Nephron progenitor cell (in vitro differentiated cells): ENCODE measurements at places on chromosomes 3 and 15.
A peak's percentile ranks its signal among the peaks of the same experiment; 100 is the strongest.

GRCh38 chr3:69160107-69160506 is 37.7 kb upstream of the LMOD3 start:
- DNase-seq, result no peak

- no peak for DNase-seq
These were observed 35.7 kb upstream of the BHLHE40 start for GRCh38 chr3:4943549-4943948.

DNA sequence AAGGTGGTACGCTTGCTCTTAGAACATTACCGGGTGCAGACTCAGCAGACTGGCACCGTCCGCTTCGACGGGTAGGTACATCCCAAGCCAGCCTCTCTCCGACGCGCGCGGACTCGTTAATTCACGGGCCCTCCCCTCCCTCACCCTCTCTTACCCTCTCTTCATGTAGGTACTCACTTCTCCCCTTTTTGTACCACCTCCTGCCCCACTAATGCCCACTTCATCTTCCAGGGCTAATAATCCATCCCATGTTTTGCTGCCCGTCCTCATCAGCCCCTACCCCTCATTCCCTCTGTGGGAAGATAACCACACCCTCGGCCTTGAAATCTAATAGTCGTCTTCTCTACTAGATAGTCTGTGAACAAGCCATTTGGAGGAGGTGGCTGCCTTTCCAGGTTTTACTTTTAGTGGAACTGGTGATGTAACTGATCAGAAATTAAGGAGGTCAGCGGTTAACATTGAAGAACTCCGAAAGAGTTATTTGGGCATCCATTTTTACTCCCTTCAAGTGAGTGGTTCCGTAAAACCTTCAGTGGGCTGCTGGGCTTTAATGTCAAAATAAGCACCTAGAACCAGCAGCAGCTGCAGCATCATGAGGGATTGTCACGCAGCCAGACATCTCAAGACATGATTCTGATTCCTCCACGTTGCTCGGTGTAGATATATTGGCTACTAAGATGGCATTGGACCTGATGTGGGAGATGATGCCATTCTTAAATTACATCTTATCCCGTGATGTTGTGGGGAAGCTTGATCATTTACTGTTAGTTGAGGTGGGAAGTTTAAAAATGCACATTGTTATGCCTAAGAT is 1.3 kb downstream of the FEM1B start:
- DNase-seq, result no peak

GRCh38 chr15:55168350-55168974 is 28.3 kb downstream of the RSL24D1 start:
- peak; percentile 77 for DNase-seq

DNA sequence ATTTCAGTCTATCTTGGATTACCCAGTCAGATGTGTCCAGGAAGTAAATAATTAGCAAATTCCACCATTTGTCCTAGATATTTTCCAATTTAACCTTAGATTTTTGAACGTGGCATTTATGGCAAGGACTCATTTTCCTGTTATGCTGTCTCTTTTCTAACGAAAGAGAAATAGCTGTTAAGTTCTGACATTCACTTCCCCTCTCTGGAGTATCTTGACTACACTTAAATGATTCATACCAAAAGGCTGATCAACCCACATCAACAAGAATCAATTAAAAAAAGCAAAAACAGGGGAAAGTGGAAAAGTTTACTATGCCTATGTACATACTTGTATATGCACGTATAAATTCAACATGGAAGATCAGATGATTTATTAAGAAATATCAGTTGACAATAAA is 149.9 kb downstream of the FRMD5 start:
- DNase-seq, result no peak

- no peak for DNase-seq
These were observed 77.5 kb upstream of the FBN1 start for GRCh38 chr15:48722764-48723661.

- no peak for DNase-seq
These were observed 35.4 kb upstream of the TSC22D2 start for GRCh38 chr3:150372722-150373121.

DNA sequence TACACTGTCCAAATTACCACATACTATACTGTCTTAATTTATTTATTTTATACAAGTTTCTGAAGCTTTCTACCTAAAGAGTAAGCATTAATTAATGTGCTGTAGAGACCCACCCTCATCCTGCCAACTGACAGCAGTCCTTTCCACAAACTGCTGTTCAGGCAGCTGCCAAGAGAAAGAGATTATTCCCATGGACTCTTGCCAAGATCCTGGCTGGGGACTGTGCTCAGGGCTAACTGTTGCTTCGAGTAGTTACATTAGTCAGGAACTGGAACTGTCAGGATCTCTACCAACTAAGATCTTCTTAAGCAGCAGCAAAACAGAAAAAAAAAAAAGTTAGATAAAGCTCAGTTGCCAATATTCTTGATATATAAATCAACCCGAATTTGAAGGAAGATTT is 398.8 kb downstream of the MECOM start:
- no peak for DNase-seq

DNA sequence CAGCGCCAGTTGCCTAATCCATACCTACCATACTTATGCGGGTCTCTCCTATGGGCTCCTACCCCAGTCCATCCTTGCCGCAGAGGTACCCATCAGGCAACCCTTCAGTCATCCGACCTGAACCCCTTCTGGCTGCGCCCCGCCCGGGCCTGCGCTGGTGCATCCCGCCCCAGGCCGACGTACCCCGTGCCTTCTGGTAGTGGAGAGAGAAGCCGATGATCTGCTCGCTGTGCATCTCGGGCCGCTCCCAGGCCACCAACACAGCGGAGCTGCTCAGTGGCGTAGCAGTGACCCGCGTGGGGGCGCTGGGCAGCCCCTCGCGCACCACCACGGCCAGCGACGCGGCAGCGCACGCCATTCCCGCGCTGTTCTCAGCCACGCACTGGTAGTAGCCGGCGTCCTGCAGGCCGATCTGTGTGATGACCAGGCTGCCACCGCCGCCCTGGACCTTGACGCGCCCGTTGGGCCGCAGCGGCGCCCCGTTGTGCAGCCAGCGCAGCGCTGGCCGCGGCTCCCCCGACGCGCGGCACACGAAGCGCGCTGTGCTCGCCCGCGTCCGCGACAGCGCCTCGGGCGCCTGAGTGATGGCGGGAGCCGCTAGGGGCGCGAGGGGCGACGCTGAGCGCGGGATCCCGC is 17.9 kb upstream of the IGDCC3 start:
- peak; percentile 56 for DNase-seq

DNA sequence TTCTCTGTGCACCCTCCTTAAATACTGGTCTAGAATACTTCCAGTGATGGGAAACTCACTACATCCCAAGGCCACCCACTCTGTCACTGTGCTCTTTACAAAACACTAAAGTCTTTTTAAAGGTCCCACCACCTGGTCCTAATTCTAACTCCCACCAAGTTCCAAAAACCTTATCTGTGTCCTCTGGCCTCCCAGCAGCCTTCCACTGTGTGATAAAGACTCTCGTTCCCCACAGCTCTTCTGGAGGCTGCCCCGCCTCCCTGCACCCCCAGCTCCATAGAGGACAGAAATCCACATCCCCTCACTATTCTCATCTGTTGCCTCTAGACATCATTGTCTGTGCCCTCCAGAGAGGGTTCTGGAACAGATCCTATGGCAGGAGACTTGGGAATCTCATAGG is 276.4 kb downstream of the FAM43A start:
- no peak for DNase-seq

- no peak for DNase-seq
These were observed 14.2 kb downstream of the MYO5C start for GRCh38 chr15:52281085-52282035.

DNA sequence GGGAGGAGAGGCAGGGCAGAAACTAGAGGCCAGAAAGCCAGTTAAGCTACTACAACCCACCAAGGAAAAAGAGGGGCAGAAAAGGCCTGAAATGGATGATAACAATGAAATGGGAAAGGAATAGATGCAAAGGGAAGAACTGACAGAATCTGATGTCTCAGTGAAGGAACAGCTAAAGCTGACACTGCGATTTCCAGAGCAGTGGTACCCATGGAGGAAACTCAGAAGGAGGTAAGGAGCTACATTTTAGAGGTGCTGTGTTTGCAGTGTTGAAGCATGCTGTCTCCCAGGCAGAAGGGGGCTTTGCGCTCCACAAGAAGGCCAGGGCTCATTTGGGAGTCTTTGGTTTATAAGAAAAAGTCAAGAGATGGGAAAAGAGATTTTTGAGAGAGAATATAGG is 38.0 kb downstream of the ZBTB38 start:
- no peak for DNase-seq

DNA sequence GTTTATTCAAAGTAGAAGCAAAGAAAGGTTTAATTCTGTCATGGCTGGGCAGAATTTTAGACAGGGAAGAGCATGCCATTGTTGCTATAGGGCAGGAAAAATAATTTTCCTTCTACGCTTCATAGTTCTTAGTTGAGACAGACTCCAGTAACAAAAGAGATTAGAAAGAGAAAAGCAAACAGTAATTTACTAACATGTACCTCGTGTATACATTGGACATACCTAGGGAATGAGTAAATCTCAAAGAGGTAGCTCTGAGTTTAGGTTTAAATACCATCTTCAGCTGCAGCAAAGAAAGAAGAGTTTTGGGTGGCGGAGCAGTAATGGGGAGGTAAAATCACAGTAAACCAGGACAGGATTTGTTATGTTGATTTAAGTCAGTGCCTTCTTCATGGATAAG is 416.1 kb downstream of the EPHA6 start:
- DNase-seq, result no peak

DNA sequence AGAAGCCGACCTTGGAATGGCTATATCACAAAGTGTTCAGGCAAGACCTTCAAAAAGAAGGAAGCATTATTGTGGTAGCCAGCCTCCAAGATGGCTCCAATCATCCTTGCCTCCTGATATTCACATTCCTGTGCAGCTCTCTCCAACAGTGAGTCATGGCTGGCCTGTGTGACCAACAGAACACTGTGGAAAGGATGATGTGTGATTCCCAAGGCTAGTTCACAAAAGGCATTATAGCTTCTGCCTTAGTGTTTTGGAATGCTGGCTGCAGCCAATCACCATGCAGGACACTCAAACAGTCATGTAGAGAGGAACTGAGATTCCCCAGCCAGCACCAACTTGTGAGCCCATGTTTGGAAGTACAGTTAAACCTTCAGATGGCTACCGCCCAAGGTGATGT is 102.6 kb downstream of the EFL1 start:
- no peak for DNase-seq

- no peak for DNase-seq
These were observed 828.4 kb downstream of the TUSC7 start for GRCh38 chr3:117537949-117538348.

GRCh38 chr15:57334257-57334656 is 42.0 kb upstream of the CGNL1 start:
- DNase-seq, result no peak

GRCh38 chr15:35702946-35703495 is 157.1 kb upstream of the DPH6 start:
- DNase-seq, result no peak

DNA sequence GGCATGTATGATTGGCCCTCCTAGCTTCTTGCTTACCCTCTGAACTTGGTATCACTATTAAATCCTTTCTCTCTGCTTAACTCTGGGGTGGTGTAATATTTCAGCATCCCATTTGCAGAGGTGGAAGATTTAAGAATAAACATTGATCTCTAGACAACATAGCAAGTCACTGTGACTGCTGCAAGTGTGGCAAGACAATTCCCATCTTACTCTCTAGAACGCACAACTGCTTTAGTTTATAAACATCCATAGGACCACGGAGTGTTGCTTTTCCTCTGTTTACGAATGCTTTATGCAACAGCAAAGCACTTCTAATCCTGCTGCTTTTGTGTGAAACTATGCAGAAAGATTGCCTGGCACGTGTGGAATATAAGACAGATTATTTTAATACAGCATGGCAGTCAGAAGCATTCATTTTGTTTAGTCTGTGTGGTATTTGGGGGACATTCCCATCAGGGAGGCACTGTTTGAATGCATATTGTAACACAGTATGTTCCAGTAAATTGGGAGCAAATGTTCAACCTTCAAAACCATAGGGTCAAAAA is 338.9 kb upstream of the TMCO5A start:
- DNase-seq, result no peak

DNA sequence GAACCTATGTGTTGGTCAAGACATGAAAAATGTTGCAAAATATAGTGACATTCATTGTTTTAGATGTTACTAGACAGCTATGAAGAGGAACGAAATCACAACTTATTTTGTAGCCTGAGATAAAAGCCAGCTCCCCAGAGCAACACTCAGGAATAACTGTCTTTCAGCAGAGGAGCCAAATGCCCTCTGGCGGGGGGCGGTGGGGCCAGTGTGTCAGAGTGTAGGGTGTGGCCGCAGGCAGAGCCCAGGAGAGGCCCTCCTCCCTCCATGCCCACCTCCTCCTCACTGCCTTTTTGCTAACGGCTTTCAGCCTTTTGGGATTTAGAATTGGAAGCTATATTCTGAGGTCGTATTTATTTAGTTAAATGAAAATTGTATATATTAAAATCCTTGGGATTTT is 16.9 kb downstream of the APOD start:
- no peak for DNase-seq

- DNase-seq, result no peak
These were observed 53.0 kb downstream of the IGSF11 start for GRCh38 chr3:118981494-118982134.

- DNase-seq, result no peak
These were observed 120.5 kb downstream of the LRIG1 start for GRCh38 chr3:66380200-66380932.

DNA sequence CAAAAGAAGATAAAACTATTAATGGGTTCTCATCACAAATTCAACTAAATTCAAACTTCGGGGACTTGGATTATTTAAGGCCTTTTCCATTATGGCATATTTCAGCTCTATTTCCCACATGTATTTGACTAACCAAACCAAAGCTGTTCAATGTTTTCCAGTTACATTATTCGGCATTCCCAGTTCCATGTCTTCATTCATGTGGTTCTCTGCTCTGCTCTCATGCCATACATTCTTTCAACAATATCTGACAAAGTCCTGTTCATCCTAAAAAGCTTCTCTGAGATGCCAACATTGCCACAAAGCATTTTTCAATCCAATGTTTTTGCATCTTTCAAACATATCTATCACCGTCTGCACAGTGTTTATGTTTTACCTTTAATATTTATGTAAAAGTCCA is 141.4 kb downstream of the GREM1 start:
- DNase-seq, result no peak

DNA sequence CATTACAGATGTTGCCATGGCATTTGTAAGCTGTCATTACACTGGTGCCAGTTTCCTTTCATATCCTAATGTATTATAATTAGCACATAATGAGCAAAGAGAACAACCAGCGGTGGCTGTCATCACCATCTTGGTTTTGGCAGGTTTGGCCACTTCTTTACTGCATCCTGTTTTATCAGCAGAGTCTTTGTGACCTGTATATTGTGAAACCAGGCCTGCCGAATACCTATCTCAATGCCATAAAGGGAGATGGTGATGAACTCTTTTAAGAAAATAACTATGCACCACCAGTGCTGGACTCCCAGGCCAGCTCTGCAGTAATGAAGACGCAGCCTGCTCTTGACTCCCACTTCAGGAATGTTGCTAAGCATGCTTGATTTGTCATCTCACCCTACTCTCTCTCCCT is 458.1 kb upstream of the NR2F2 start:
- DNase-seq, result no peak

DNA sequence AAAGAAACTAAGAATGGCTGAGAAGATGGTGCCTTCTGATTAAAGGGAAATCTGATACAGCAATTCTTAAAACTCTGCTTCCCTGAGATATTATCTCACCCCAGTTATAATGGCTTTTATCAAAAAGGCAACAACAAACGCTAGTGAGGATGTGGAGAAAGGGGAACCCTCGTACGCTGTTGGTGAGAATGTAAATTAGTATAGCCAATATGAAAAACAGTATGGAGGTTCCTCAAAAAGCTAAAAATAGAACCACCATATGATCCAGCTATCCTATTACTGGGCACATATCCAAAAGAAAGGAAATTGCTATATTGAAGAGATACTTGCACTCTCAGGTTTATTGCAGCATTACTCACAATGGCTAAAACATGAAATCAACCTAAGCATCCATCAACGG is 65.1 kb downstream of the GOLIM4 start:
- no peak for DNase-seq
